ENCODE measurements at places on chromosomes 5 and 9.
A peak's percentile ranks its signal among the peaks of the same experiment; 100 is the strongest.

- DNase-seq, result no peak
Observed at GRCh38 chr9:18698992-18699391, 225.0 kb downstream of the ADAMTSL1 start.

DNA sequence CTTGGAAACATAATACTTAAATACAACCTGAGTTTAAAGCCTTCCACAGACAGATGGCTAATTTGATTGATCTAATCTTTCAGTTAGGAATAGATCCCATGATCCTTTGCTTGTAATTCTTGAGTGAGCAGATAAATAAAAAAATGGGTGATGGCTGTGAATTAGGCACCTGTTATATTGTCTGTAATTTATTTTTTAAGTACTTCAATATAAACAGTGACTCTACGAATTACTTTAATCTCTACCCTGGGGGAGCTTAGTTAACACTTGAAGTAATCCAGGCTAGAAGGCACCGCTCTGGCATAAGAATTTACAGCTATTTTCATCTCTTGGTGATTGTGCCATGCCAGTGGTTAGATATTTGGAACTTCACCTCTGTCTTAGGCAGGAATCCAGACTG lies 9.0 kb downstream of the EGFLAM start:
- no peak for DNase-seq

GRCh38 chr5:151665613-151666012 lies 21.1 kb downstream of the SPARC start:
- DNase-seq, result peak; percentile 20

GRCh38 chr9:81379655-81380054 lies 309.7 kb downstream of the TLE1 start:
- no peak for DNase-seq

DNA sequence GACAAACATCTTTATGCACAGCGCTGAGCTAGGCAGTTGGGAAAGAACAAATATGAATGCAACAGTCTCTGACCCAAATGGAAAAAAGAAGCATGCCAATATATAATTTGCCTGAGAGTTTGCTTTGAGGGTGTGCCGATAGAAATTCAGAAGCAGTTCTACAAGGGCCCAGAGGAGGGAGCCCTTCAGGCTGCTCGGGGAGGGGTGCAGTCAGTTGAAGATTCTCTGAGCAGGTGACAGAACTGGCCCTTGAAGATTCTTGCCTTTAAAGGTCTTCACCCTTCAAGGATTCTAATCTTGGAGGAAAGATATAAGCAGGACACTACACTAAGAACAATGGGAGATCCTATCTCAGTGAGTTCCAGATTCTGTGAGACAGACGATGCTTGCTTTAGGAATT lies 3.7 kb upstream of the PAPPA start:
- DNase-seq, result peak; percentile 59

GRCh38 chr9:107127608-107128007 lies 155.5 kb upstream of the RAD23B start:
- DNase-seq, result peak; percentile 10

- DNase-seq, result no peak
Observed at GRCh38 chr9:95736891-95737522, 138.5 kb upstream of the ERCC6L2 start.

- no peak for DNase-seq
Observed at GRCh38 chr5:35096216-35096615, 48.5 kb upstream of the AGXT2 start.

GRCh38 chr5:111584651-111585050 lies 72.3 kb upstream of the STARD4 start:
- peak; percentile 96 for DNase-seq

DNA sequence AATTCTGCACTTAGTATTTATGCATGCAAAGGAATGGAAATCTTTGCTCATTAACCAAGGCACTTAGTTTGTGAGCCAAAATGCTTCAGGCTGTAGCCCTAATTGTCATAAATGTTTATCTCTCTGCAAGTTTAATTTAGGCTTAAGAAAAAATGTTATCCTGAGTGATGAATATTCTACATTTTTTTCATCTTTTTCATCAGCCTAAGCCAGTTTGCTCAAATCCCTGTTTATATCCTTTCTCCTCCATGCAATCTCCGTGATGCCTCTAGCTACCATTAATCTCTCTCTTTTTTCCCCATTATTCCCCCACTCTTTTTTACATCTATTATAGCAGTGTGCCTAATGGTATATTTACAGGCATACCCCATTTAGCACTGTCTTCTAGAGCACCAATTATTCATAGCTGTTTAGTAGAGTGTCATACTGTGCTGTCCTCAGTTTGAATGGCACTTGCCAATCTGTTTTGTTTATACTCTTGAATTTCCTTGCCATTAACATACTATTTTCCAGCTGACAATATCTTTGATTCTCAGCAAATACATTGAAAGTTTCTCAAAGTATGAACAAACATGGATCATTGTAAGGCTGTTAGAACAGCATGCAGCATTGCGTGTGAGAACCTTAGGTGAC lies 1457.0 kb downstream of the MAT2B start:
- DNase-seq, result no peak

DNA sequence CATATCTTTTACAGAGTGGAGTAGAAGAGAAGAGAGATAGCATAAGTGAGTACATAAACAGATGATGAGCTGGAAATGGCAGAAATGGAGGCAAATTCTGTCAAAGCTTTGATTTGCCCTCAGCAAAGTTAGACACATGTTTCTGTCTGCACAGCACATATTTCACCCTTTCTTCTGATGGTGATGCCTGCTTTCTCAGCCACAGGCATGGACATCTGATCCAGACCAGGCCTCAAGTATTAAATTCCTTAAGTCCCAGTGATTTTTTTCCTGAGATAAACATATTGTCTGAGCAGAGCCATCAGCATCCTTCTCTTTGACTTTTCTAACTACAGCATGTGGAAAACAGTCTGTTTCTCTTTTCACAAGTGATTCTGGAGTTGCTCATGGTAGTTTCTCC lies 409.8 kb downstream of the MAN2A1 start:
- DNase-seq, result no peak

GRCh38 chr9:138022121-138022741 lies 144.6 kb downstream of the CACNA1B start:
- DNase-seq, result peak; percentile 7

DNA sequence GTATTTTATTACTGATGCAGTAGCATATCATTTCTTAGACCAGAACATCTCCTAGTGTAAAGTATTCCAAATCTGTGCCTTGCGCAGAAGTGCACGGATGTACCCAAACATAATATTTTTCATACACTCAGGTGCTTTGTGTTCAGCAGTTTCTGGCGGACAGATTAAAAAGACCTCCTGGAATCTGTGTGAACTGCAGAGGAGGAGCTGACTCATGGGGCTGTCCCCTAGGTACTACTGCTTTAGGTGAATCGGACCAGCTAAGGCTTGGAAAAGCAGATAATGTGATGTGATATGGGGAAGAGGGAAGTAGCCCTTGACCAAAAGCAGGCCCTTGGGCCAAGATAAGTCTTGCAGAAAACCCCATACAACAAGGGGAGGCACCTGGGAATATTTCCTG lies 310.1 kb downstream of the PLK2 start:
- DNase-seq, result no peak

DNA sequence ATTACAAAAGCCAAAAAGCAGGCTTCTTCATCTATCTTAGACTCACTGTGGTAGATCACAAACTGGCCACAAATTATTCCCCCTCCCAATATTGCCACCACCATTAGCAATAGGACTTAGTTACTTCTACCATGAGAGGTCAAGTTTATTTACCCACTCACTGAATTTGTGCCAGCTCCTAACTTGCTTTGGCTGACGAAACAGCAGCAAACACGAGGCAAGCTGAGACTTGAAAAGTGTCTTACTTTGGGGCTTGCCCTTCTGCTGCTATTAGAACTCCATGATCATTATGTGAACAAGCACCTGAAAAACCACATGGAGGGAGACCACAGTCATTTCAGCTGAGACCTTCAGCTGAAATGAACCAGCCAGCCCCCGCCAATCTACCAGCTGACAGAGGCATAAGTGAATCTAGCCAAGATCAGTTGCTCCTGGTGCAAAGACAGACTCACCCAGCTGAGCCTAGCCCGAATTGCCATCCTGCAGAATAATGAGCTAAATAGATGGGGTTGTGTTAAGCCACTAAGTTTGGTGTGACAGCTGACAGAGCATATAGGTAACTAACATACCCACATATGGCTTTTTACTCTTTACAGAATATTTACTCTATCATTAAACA lies 5.7 kb downstream of the WDR41 start:
- no peak for DNase-seq

DNA sequence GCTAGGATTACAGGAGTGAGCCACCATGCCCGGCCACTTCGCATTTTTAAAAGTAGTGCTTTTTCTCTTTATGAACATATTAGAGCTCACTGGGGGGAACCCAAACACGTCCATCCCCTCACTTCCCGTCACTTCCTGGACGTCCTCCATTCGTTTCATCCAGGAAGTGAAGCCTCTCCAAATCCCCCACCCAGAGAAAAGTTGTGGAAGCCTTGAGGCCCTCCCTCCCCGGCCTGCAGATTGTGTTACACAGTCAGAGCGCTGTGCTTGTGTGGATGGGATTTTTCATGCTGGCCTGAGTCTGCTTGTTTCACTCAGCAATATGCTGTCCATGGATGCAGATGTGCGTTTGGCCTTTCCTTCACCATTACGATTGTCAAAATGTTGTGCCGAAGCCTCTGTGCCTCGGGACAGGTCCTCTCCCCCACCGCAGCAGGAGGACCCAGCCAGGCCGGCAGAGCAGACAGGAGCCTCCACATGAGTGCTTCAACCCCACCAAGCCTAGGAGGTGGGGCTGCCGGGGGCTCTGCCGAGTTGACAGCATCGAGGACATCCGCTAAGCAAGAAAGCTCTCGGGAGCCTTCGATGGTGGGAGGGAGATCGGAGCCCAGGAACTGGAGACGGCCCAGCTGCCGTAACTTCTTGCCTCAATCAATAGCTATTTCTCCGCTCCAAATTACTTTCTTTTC lies 121.6 kb upstream of the PPP1R26 start:
- DNase-seq, result no peak

DNA sequence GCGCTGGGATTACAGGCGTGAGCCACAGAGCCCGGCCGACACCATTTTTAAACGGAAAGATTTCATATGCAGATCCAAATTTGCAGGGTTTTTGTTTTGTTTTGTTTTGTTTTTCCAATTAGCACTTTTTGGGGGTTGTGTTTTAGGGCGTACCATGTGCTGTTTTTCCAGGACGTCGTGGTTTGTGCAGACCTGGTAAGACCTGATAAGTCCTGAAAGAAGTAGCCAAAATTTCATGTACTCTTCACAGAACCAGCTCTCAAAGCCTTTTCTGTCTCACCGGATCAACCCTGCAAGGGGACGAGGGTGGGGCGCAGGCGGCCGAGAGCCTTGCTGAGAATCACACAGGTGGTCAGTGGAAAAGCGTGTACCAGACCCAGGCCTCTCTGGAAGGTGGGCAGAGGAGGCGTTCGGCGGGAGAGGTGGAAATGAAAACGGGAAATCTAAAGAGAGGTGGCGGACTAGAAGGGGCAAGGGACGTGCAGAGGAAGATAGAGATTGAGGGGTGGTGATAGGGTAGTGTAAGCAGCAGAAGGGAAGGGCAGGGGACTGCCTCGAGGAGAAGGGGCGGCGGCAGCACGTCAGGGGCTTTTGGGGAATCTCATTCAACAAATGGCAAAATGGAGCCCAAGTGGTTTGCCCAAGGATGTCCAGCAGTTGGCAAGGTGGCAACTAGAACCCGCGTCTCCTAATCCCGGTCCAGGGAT lies 1.1 kb upstream of the FAF2 start:
- DNase-seq, result no peak

DNA sequence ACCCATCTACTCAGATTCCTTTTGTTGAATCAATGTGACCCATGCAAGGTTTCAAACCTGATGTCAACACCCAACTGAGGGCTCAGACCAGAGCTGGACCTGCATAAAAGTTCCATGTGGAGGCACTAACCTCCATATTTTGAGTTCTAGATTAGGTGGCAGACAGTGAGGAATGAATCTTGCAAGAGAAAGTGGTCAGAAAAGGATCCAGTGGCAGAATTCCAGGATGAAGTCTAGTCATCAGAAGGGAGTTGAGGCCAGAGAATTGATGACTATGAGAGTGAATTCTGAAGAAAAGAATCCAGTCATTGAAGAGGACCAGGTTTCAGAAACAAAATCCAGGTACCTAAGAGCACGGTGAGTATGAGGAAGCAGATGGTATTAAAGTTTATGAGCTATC lies 205.1 kb upstream of the RGMB start:
- peak; percentile 59 for DNase-seq

DNA sequence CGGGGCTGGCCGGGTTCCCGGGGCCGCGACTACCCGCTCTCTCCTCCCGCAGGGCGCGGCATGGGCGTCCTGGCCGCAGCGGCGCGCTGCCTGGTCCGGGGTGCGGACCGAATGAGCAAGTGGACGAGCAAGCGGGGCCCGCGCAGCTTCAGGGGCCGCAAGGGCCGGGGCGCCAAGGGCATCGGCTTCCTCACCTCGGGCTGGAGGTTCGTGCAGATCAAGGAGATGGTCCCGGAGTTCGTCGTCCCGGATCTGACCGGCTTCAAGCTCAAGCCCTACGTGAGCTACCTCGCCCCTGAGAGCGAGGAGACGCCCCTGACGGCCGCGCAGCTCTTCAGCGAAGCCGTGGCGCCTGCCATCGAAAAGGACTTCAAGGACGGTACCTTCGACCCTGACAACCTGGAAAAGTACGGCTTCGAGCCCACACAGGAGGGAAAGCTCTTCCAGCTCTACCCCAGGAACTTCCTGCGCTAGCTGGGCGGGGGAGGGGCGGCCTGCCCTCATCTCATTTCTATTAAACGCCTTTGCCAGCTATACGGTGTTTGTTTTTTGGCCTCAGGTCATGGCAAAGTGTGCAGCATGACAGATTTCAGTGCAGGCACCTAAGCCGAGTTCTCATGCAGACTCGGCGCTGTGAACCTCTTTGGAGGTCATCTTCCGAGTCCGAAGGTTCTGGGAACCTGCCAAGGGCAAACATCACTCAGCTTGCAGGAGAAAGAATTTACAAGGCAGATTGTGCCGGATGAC lies 516 bp downstream of the MRPL41 start:
- DNase-seq, result peak; percentile 27

DNA sequence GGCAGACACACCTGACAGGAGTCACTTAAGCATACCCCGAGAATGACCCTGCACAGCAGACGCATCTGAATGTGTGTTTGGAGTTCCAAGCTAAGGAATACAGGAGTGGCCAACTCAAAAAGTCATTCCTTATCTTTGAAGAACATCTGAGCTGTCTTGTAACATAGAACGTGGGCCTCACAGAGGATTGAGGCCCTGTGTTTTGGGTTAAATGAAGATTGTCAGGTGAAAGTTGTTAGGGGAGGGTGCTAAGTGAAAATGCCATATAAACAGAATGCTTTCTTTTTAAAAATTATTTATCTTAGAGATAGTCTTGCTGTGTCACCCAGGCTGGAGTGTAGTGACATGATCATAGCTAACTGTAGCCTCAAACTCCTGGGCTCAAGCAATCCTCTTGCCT lies 100.9 kb downstream of the PIK3R1 start:
- DNase-seq, result no peak

GRCh38 chr5:147208134-147208533 lies 26.7 kb upstream of the STK32A start:
- peak; percentile 20 for DNase-seq
